ENCODE measurements at places on chromosomes 12 and 14.

DNA sequence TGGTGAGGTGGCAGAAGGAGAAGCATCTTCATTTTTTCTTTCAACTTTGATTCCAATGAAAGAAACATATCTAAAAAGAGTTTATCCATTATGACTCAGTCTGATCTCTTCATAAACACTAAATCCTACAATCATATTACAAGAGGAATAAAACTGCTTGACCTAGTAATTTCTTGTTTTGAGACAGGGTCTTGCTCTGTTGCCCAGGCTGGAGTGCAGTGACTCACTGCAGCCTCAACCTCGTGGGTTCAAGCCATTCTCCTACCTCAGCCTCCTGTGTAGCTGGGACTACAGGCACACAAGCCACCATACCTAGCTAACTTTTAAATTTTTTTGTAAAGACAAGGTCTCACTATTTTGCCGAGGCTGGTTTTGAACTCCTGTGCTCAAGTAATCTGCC lies 147.2 kb downstream of the NDUFA12 start:
- DNase-seq = no peak

DNA sequence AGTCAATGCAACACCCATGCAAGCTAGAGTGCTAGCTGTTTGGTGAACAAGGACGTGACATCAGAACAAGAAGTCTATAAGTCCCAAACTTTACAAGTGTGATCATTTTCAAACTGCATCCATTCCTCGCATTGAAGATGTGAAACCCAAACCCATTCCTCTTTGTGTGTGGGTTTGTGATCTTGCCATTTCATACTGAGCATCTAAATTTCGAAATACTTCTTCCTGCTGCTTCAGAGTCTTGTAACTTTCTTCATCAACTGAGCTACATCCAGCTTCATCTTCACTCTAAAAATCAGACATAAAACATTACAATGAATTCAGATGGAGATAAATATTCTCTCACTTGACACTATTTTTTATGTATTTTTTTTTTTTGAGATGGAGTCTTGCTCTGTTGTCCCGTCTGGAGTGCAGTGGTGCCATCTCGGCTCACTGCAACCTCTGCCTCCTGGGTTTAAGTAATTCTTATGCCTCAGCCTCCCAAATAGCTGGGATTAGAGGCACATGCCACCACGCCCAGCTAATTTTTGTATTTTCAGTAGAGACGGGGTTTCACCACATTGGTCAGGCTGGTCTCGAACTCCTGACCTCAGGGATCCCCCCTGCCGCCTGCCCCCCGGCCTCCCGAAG lies 4.8 kb upstream of the ZCCHC8 start:
- peak; percentile 60 for DNase-seq

- peak; percentile 7 for DNase-seq
Observed at GRCh38 chr12:29253906-29254625, 105.0 kb downstream of the FAR2 start.

DNA sequence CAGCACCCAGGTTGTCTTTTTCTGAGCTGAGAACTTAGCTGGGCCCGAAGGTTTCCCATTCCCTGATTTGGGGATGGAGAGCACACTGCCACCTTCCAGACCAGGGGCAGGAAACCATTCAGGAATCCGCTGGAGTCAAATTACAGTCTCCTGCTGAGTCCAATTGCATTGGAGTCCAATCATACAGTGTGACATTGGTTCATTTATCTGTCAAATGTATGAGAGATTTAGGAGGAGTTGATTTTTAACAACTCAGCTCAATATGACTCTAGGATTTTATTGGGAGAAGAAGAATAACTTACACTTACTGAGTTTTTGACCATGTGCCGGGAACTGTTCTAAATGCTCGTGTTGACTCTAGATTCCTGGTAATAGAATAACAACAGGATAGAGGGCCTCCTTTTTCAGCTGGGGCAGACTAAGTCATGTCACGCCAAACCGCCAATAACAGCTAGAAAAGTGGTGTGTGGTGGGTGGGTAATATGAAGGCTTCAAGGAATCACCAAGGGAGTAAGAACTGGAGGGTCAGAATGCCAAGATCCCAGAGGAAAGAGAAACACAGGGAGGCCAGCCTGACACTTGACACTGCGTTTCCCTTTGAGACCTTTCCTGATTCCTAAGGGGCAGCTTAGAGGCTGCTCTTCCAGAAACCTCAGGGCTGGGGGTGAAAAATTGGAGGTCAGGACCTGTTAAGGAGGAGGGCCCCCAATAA lies 11.5 kb downstream of the SYNDIG1L start:
- no peak for DNase-seq

DNA sequence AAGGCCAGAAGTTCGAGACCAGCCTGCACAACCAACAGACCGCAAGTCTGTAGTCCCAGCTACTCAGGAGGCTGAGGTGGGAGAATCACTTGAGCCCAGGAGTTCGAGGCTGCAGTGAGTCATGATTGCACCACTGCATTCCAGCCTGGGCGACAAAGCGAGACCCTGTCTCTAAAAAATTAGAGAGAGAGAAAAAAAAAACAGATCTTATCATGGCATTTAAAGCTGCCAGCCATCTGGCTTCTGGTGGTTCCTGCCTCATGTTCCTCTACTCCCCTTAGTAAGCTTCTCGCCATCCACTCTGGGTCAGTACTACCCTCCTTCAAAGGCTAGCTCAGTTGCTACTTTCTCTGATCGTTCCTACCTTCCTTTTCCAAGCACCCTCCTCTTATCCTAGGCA lies 16.1 kb downstream of the CLSTN3 start:
- DNase-seq = no peak

DNA sequence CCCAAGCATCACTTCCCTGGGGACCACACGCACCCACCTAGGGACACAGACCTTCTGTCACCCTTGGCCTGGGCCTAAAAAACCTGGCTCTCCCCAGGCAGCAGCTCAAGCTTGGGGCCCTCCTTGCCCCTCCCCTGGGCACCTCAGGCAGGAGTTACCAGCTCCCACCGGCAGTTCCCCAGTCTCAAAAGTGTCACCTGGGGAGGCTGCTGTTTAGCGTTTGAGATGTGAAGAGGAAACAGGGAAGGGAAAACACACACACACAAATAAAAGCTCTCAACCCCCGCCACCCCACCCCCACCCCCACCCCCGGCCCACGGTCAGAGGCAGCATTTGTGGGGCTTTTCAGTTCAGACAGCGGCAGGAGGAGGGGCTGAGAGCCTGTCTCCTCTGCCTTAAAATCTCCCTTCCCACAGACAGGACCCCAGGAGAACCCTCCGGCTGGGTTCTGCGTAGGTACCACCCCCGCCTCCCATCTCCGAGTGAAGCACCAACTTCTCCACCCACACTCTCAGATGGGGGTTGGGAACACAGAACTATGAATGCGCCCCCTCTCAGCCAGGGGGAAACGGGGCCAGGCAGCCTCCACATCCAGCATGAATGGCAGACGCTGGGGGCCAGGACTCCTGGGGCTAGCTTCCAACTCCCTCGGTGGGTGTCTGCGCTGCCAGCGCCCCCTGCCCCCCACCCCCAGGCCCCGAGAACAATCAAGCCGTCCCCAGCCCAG lies 3.0 kb downstream of the NCOR2 start:
- no peak for DNase-seq

DNA sequence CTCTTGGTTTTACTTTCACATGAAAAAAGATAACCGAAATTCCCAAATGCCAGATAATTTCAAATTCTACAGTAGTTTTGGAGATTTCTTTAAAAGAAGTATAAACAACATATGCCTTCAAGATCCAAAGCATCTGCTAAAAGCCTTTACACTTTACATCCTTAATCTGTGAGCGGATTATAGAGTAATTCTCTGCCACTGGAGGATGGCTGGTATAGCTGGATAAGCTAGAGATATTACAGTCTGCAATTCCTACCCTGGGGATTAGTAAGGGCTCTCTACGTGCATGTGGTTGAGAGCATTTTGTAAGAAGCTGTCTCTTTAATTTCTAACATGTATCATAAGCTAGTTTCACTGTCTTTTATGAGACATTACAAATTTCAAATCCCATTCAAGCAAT lies 240.3 kb upstream of the HMGA2 start:
- no peak for DNase-seq

DNA sequence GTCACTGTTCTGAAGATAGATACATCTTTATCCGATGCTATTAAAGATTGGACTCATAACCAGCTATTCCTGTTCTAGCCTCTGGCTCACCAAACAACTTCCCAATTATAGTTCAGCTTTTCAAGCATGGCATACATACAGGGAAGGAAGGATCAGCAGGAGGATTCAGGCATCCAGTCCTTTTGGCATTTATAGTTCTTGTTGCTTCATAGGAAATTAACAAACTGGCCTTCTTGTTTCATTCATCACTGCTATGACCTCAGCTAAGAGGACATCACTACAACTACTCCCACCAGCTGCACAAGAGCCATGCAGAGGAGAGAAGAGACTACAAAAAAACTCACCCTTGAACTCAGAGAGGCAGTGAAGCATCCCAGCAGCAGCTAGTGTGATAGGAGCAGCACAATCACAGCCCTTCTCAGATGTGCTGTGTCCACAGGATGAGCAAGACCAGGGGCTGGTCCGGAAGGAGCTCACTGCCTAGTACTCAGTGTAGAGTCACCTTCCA lies 100.5 kb downstream of the SPTSSA start:
- peak; percentile 68 for DNase-seq

DNA sequence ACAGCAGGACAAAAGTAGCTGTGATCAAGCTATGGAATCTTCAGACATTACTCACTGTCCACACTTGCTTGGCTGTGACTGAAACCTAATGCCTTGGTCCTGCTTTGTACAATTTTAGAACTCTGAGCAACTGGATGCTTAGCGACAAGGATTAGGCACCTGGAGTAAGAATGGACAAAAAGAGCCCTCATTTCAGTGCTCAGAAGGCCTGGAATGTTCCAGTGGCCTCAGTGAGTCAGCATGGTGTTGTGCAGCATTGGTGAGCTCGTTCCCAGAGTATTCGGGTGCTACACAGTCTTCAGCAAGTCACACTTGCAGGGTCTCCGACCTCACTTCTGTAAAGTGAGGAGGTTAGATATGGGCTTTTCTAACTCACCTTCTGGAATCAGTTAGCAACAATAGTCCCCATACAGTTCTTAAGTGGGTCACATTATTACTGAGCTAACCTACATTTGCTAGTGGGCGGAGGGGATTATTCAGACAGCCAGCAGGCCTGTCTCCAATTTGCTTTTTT lies 108.0 kb upstream of the MDM1 start:
- DNase-seq = peak; percentile 22

All from fibroblast of gingiva (primary cell).